ELR (cell line): ENCODE measurements at places on chromosomes 4 and X.

GRCh38 chr4:159107203-159107925 lies 4.5 kb downstream of the RAPGEF2 start:
- DNase-seq: peak; percentile 40

- no peak for DNase-seq
Observed at GRCh38 chrX:115573185-115573584, 12.2 kb downstream of the PLS3 start.

DNA sequence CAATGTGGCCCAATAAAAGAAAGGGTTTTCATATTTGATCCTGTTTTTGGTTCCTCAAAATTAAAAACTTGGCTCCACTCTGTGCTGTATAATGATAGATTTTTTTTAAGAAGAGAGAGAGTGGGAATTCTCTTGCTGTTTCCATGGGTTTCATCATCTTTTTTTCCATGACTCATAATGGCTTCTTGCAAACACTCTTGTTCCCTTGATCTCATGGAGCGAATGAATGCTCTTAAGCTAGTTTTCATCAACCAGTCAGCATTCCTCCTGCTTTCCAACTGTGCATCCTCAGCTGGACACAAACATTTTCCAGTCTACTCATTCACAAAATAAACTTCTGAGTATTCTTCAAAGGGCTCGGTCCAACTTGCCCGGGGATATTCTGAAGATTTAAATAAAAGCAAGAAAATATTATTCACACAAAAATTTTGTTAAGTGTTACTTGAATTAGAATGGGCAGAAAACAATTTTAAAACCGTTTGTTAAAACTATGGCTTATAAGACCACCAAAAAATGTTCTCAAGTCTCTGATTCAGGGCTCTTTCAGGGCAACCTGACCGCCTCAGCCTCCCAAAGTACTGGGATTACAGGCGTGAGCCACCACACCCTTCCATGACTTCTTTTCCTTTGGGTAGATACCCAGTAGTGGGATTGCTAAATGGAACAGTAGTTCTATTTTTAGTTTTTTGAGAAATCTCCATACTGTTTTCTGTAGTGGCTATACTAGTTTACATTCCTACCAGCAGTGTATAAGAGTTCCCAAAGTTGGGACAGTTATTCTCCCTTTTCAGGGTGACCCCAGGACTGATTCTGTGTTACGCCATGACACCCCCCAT lies 64.7 kb downstream of the TMEM156 start:
- peak; percentile 89 for DNase-seq

DNA sequence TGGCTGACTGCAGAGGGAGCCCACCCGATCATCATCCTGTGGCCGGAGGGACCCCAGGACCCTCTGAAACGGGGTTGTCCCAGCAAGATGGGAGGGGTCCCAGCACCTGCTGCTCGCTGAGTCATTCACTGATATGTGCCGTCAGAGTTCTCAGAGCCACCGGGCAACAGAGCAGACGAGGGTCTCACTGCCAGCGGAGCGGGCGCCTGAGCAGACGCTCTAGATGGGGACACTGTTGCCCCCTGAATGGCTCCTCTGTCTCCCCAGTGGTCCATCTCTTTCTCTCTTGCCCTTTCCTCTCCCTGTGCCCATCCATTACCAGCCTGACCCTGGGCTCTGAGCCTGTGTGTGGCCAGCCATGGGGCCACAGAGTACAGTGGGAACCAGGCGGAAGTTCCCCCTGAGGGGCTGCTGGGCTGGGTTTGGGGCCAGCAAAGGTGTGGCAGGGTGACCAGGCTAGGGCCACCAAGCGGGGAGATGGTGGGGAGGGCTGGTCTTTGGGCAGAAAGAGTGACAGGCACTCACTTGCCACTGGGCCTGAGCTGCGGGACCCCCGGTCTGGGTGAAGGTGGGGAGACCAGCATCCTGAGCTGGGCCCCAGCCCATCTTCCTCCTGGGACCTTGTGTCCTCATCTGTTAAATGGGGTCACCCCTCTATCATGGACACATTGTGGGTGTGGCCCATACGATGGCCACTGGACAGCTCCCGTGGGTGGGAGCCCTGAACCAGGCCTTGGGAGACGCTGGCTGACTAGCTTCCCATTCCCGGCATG lies 90.9 kb downstream of the HMX1 start:
- DNase-seq: no peak

DNA sequence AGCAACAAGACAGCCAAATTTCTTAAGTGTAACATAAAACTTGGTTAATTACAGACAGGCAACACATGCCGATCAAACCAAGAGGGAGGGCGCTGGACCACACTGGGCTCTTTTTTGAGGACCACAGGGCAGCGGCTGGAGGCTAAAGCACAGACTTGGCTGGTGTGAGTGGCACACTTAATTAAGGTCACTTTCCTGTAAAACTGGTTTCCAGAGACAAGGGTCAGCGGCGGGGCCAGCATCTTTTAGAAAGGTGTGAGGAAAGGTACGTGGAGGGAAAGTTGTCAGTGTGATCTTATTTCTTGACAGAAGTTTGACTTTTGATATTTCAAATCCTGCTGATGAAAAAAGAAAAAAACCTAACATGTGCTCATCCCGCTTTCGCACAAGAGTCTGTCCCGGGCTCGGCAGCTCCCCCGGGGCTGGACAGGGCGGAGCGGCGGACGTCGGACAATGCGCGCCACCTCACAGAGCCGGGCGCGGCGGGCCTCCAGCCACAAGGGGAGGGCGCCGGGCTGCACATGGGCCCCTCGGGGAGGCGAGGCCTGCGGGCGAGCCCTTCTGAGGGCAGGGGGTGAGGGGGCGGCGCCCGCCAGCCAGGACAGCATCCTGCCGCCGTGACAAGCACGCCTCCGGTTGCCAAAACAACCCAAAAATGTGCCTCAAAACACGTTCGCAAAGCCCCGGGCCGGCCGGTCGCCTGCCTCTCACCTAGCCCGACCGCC lies 660 bp upstream of the HSPA4L start:
- peak; percentile 60 for DNase-seq

DNA sequence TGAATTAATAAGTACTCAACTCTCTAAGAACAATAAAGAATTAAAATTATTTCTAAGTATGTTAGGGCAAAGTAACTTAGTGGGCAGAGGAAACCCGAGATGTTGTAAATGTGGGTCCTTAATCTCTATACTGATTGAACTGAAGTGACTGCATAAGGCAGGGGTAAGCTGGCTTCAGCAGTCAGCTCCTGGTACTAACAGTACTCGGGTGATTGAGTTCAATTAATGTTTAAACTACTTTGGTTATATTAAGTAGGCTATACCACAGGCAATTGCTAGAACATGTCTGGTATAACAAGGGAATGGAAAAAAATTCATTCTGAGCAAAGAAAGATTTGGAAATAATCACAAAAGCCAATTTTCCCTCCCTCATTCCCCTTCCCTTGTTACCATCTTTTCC lies 90.7 kb downstream of the LNX1 start:
- DNase-seq: no peak

- DNase-seq: peak; percentile 48
Observed at GRCh38 chr4:175947117-175947722, 118.4 kb upstream of the WDR17 start.

GRCh38 chr4:12975511-12975910 lies 508.6 kb downstream of the RAB28 start:
- DNase-seq: no peak

DNA sequence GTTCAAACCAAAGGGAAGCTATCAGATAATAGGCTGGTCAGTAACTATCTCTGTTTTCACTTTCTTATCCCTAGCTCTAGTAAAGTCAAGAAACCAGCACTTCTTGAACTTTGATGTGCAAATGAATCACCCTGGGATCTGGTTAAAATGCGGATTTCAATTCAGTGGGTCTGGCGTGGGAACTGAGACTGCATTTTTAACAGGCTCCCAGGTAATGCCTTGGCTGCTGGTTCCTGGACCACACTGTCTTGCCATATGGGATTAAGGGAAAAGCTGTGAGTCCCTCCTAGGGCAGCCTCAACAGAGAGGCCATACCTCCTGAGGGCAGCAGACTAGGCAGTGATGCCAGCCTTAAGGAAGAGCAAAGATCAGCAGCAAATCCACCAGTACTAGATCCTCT lies 1.7 kb downstream of the RNF175 start:
- DNase-seq: no peak

DNA sequence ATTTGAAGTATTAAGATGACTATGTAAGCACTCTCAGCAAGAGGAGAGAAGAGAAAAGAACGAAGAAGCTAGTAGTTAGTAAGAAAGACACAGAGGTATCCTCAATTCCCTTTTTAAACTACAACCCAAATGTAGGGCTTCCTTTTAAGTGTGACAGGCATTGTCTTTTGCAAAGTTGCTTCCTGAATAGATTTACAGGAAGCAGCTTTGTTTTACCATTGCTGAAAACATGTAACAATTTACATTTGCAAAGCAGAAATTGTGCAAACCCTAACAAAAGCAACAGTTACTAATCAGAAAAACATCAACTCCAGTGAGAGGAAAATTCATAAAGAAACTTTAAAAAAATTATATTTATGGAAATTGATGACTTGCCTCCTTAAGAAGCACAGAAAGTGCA lies 96.4 kb downstream of the FAM13A start:
- DNase-seq: no peak

DNA sequence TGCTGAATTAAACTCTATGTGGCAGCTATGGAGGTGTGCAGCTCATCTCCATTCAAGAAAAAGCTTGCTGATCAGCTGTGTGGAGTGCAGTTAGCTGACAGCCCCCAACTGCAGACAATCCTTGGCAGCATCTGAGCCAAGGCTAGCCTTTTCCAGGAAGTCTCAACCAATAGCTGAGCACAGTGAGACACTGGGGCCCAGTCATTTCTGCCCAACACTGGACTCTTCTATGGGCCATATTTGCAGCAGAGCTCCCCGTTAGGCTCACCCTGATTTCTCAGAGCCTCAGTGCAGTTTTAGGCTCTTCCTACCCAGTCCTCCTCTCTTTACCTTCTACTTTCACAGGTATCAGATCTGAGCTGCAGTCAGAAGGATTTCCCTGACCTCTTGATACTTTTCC lies 12.9 kb downstream of the DDX53 start:
- no peak for DNase-seq

GRCh38 chrX:19589105-19589504 lies 73.8 kb upstream of the MAP3K15 start:
- no peak for DNase-seq

GRCh38 chr4:80153874-80154544 lies 43.3 kb upstream of the PRDM8 start:
- DNase-seq: peak; percentile 84

DNA sequence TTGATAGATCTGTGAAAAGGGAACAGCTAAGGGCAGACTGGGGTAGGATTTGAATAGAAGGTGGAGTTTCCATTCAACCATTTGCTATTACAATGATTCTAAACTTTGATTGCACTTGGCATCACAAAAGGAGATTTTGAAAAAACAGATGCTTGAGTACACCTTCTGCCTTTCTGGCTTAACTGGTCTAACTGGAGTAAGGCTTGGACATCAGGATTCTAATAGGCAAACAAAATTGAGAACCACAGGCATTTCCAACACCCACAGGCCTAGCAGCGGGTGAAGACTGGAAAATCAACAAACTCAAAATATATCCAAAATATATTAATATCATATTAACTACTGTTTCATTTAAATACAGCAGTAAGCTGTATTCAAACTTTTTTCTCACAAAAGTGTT lies 1.9 kb upstream of the VEGFC start:
- DNase-seq: no peak

- DNase-seq: peak; percentile 29
Observed at GRCh38 chrX:134604701-134605311, 53.5 kb downstream of the PLAC1 start.

GRCh38 chrX:119758731-119759247 lies 401 bp downstream of the SOWAHD start:
- DNase-seq: peak; percentile 28

DNA sequence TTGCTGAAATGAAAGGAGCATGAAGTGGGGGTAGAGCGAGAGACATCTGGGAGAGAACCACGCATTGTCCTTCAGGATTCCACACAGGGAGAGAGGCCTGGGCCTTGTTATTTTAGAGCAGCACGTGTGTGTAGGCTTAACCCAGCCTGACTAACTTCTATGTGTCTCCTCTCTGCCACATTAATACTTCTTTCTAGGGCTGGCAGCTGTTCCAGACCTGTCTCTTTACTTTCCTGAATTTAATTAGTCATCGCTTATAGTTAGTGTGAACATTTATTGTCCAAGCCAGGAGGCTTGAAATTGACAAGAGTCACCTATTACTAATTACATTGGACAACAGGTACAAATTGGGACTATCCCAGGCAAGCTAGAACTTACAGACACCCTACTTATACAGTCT lies 51.3 kb downstream of the SMAD1 start:
- DNase-seq: no peak

DNA sequence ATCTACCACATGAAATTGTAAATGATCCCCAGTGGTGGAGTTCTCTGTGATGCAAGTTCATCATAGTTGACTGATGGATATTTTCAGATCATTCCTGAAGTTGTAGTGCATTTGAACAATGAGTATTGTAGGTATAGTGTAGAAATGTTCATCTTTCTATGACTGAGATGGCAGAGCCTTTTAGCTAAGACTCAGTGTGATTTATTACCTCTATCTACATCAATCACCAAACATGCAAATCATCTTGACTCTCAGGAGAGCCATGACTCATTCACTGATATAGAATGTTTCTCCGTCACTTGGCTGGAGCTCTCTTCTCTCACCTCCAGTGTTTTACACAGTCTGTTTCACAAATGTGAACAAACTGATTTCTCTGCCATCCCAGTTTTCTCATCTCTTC lies 392.6 kb downstream of the IL1RAPL1 start:
- no peak for DNase-seq

DNA sequence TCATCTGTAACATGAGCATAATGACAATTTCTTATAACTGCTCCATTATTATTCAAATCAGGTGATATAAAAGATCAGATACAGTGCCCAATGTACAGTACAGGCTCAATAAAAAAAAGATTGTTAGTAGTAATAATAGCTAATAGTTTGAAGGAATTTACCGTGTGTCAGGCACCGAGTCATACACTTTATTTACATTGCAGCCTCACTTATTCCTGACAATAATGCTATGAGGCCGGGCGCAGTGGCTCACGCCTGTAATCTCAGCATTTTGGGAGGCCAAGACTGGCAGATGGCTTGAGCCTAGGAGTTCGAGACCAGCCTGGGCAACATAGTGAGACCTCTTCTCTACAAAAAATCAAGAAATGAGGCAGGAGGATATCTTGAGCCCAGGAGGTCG lies 10.1 kb upstream of the MAP7D3 start:
- DNase-seq: peak; percentile 69

GRCh38 chrX:25726539-25726938 lies 411.6 kb upstream of the MAGEB18 start:
- DNase-seq: no peak
